H9 (cell line): ENCODE measurements at places on chromosomes 5 and 9. TPM values are rescaled to one million over a fixed set of nuclear protein-coding genes. Genes with fewer than 3 reads are reported as not detected.

- no peak overlapping the region for H3K4me3 ChIP-seq
- H3K36me3 ChIP-seq: no peaks in the 10 kb centered on the region
- no peak overlapping the region for H3K27ac ChIP-seq
These were observed 121.2 kb upstream of the ADAMTSL1 start for GRCh38 chr9:18352711-18353110.

- no peak overlapping the region for H3K27ac ChIP-seq
- no peaks in the 10 kb centered on the region; the same call in 1 of the 2 replicates for H3K4me1 ChIP-seq
- no peaks in the 10 kb centered on the region for H3K27me3 ChIP-seq
- no peak overlapping the region for H3K4me3 ChIP-seq
- peaks cover 7% of the 10 kb centered on the region for H3K36me3 ChIP-seq
- DNase-seq: no peak
These were observed 185.9 kb downstream of the KIAA0825 start for GRCh38 chr5:94432499-94432898.

DNA sequence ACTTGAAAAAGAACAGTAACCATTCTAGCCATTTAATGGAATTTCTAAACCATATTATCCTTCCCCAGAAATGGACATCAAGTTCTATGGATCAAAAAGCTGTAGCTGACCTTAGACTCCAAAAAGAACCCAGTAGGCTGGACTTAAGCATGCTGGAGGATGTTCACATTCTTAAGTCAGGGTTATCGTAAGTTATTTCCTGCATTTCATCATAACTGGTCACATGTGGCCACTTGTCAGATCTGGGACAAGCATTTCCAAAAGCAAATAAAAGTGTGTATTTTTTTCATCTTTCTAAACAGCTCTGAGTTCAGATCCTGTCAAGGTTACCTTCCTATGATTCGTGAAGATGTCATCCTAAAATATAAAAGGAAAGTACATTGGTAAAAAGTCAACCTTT, 274.5 kb upstream of the PTGER4 start:
- H3K27ac ChIP-seq: no peak overlapping the region
- H3K27me3 ChIP-seq: no peaks in the 10 kb centered on the region
- DNase-seq: no peak
- no peaks in the 10 kb centered on the region for H3K36me3 ChIP-seq
- no peak overlapping the region for H3K4me3 ChIP-seq
- no peaks in the 10 kb centered on the region; the same call in 1 of the 2 replicates for H3K4me1 ChIP-seq

DNA sequence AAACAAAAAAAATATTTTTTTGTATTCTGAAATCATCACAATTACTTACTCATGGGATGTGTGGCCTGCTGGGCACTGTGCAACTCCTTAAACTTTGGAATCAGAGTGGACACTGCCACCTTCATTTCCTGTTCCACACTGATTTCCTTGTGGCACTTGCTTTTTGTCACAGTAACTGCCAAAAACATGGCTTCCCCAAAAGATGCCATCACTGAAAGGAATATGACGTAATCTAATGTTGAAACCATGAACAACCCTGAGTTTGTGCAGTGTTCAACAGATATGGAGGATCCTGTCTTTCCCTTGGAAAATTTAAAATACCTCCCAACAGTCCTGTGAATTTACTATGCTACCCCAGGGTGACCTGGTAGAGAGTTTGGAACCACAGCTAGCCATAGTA, 12.6 kb upstream of the IL12B start:
- no peak overlapping the region for H3K27ac ChIP-seq
- H3K4me1 ChIP-seq: peaks cover 3% of the 10 kb centered on the region; the same call in 1 of the 2 replicates
- 0 out of 2 replicates have a peak, but pooled peaks cover 13% of the 10 kb centered on the region for H3K36me3 ChIP-seq
- no peak overlapping the region for H3K4me3 ChIP-seq
- no peaks in the 10 kb centered on the region for H3K27me3 ChIP-seq
- DNase-seq: no peak

DNA sequence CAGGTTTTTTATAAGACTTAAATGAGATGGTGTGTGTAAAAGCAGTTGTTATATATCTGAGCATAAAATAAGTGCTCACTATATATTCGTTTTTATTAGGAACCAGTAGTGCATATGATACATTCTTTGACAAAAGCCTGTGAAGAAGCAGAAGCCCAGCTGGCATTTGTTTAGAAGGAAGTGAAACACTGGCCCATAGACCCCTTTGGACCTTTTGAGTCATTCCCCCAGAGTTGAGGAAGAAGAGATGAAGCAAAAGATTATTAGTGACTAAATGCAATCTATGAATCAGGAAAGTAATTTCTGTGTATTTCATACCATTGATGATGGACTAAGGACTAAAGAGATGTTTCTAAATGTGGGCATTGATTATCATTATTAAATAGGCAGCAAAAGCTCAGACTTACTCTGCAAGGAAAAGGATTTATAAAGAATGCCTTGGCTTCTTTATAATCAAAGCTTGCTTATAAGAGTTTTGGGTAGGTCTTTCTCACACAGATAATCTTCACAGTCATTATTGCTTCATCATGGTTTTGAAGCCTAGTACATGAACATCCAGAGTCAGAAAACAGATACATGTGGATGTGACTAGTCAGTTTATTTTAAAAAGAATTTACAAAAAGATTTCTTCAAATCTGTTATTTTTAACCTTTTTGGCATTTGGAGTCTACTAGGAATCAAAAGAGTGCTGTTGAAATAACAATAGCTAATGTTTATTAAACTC, 16.9 kb upstream of the FER start:
- no peak overlapping the region for H3K27ac ChIP-seq
- H3K36me3 ChIP-seq: no peaks in the 10 kb centered on the region; the same call in 2 of the 3 replicates
- no peak for DNase-seq
- H3K27me3 ChIP-seq: no peaks in the 10 kb centered on the region
- no peak overlapping the region for H3K4me3 ChIP-seq
- H3K4me1 ChIP-seq: no peaks in the 10 kb centered on the region; the same call in 1 of the 2 replicates

GRCh38 chr5:53165431-53166182, 56.0 kb upstream of the MOCS2 start:
- no peaks in the 10 kb centered on the region for H3K36me3 ChIP-seq
- no peak for DNase-seq
- H3K27ac ChIP-seq: no peak overlapping the region
- no peak overlapping the region for H3K4me3 ChIP-seq
- no peaks in the 10 kb centered on the region for H3K27me3 ChIP-seq

GRCh38 chr9:84754461-84754860, 84.9 kb downstream of the NTRK2 start:
- H3K27me3 ChIP-seq: no peaks in the 10 kb centered on the region
- no peak overlapping the region for H3K4me3 ChIP-seq
- no peak overlapping the region for H3K27ac ChIP-seq
- no peak for DNase-seq

- no peaks in the 10 kb centered on the region for H3K27me3 ChIP-seq
- peaks cover 36% of the 10 kb centered on the region for H3K36me3 ChIP-seq
- no peak for DNase-seq
- no peaks in the 10 kb centered on the region for H3K4me1 ChIP-seq
These were observed 79.5 kb downstream of the PRRT1B start for GRCh38 chr9:131624636-131625507.

DNA sequence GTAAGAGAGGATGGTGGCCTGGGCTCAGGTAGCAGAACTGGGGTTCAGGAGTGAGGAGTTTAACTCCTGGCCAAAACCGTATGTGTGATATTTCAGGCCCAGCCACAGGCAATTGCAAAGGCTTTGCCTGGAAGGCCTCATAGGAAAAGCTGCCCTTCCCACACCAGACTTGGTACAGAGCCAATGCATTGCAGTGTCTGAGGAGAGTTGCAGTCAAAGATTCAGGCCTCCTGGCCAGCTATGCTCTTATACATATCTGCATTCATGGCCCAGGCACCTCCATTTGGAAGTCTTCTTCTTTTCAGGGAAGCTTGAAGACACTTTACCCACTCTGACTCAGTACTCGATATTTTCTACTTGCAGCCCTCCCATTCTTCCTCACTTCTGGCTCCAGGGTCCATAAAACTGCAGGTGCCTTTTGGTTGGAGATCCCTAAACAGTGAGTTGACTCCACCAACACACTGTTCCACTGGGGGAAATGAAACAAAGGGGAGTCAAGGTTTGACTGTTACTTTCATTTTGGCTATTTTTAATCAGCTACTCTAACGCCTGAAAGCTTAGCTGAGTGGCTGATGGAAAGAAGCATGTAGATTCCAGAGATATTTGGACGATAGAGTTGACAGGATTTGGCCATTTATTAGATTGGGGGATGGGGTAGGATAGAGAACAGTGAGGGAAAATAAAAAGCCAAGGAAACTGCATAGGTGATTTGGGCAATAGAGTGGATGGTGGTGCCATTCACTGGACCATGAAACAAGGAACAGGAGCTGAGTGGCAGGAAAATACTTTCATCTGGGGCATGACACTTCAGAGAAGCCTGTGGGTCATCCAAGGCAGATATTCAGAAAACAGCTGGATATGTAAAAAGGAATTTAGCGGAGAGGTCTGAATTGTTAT, 30.6 kb upstream of the IL33 start:
- H3K4me3 ChIP-seq: no peak overlapping the region
- H3K27me3 ChIP-seq: no peaks in the 10 kb centered on the region
- peaks cover 12% of the 10 kb centered on the region for H3K36me3 ChIP-seq

- no peak overlapping the region for H3K27ac ChIP-seq
- H3K4me1 ChIP-seq: no peaks in the 10 kb centered on the region
- no peaks in the 10 kb centered on the region for H3K27me3 ChIP-seq
- H3K4me3 ChIP-seq: no peak overlapping the region
- no peaks in the 10 kb centered on the region for H3K36me3 ChIP-seq
These were observed 85.6 kb upstream of the ATP10B start for GRCh38 chr5:160937570-160937969.

DNA sequence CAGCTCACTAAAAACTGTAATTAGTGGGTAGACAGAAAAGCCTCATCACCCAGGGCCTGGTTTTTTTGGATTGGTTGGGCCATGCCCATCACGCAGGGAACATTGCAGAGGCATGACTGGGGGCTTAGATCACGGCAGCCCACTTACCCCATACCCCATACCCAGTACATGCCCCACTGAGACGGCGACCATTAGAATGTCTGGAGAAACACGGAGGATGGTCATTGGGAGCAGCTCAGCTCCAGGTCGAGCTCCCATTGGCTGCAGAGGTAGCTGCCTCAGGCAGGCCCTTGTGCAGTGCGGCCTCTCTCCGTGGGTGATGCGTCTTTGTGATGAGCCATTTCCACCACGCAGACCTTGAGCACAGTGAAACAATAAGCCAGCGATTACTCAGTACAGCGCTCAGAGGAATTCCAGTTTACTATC, 204.0 kb downstream of the GADD45G start:
- no peak overlapping the region for H3K27ac ChIP-seq
- H3K36me3 ChIP-seq: peaks cover 4% of the 10 kb centered on the region; the same call in 1 of the 2 replicates
- no peaks in the 10 kb centered on the region for H3K27me3 ChIP-seq

GRCh38 chr9:127336086-127336485, 60.9 kb upstream of the SLC2A8 start:
- H3K36me3 ChIP-seq: peaks cover 15% of the 10 kb centered on the region
- no peak overlapping the region for H3K27ac ChIP-seq
- no peaks in the 10 kb centered on the region for H3K27me3 ChIP-seq
- no peak for DNase-seq

DNA sequence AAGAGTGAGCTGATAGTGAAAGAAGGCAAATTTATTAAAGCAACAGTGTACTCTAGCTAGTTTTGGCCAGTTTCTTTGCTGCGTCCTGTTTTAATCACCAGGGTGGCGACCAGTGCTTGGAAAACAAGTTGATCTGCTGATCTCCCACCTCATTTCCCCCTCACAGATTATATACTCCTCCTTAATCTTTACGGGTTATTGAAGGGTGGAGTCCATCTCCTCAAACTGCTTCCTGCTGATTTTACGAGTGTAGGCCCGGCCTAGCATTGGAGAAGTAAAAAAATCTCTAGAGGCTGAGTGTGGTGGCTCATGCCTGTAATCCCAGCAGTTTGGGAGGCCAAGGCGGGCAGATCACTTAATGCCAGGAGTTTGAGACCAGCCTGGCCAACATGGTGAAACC, 14.0 kb upstream of the CFAP95 start:
- H3K4me3 ChIP-seq: no peak overlapping the region
- DNase-seq: no peak
- no peak overlapping the region for H3K27ac ChIP-seq
- H3K27me3 ChIP-seq: no peaks in the 10 kb centered on the region

- 0 out of 2 replicates have a peak, but pooled peaks cover 2% of the 10 kb centered on the region for H3K4me1 ChIP-seq
- H3K4me3 ChIP-seq: peak within 1 kb of the TSS; percentile 94
- no peaks in the 10 kb centered on the region for H3K27me3 ChIP-seq
These were observed at the start of gene PRLR for GRCh38 chr5:35230038-35230611. TSS of gene PRLR (minus strand) at chr5:35230487. CDS start at chr5:35089620, 140,867 bp downstream.

DNA sequence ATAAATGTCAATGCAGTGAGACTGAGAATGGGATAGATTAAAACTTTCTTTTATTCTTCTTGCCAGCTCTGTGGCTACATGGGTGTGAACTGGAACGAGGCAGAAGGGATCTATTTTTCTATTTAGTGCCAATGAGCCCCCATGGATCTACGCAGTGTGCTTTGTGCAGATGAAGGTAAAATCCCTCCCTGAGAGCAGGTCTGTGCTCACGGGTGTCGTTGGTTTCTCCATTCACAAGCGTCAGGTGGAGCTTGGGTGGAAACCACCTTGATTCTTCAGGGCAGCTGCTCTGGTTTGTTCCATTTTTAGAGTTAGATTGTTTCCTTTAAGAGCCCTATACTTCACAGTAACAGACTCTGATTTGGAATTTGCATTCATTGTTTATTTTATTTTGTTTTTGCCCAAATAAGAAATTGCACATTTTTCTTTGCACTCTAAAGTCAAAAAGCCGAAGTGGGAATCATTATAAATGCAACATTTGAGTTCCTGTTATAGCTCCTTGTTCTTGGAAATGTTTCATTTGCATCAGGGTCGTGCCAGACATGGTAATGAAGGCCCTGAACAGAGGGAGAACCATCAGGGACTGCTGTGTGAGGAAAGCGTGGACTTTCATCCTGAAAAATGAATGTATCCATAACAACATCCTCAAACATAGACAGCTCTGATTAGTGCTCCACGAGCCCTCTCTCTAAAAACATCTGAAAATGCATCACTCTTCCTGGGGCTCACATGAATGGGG, 31.1 kb upstream of the BICD2 start:
- H3K27ac ChIP-seq: no peak overlapping the region
- H3K27me3 ChIP-seq: no peaks in the 10 kb centered on the region
- no peaks in the 10 kb centered on the region for H3K36me3 ChIP-seq
- DNase-seq: no peak
- H3K4me3 ChIP-seq: no peak overlapping the region

- H3K27ac ChIP-seq: no peak overlapping the region
- no peaks in the 10 kb centered on the region for H3K4me1 ChIP-seq
- H3K36me3 ChIP-seq: no peaks in the 10 kb centered on the region
- DNase-seq: no peak
- H3K4me3 ChIP-seq: no peak overlapping the region
- H3K27me3 ChIP-seq: no peaks in the 10 kb centered on the region
These were observed 350.4 kb upstream of the CDH9 start for GRCh38 chr5:27388755-27389154.

DNA sequence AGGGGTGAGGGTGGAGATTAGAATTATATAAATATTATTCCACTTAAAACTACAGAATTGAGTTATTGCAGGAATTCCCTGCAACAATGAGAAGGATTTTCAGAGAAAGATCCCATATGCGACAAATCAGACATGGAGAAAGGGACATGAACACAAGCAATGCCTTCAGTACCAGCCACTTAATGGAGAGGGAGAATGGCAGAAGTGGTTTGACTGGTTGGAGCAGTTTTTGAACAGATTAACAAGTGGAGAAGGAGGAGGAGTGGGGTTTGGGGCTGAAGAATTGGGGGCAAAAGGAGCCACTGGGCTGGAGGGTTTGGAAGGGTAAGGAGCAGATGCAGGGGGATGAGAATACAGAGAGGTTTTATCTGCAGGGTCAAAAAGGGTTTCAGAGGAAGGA, 620.9 kb upstream of the PTPRD start:
- DNase-seq: no peak
- no peak overlapping the region for H3K4me3 ChIP-seq
- no peak overlapping the region for H3K27ac ChIP-seq
- no peaks in the 10 kb centered on the region for H3K27me3 ChIP-seq

The FRMD3 gene
- 0.48 and 0.55 TPM in 2 replicates for total RNA-seq

The ZNF189 gene
- total RNA-seq: 14.9 and 15.8 TPM in 2 replicates

The ORM2 gene
- total RNA-seq: 1.2 and 1.4 TPM in 2 replicates

The SOHLH1 gene
- total RNA-seq: not detected in 2 replicates
